ENCODE measurements at places on chromosomes 5 and 9.

DNA sequence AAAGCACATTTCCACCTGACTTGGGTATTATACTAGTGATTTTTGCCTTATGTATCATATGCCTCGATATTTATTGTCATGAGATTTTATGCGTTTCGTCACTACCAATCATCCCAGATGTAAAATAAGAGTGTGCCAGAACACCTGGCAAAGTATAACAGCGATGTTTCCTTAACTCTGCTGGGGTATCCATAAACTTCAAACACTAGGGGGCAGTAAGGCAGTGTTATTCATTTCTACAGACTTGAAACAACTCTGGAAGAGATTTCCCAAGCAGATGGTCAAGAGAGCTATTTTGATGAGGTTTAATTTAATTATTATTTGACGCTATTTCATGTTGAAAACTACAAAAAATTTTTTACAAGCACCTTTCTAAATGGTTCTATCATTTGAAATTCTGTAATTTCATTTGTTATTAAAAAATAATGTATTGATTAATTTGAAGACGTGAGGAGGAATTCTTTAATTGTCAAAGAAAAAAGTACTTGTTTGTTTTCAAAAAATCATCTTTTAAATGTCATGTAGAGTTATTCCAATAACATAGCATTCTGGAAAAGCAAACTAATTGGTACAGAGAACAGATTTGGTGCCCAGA is 388.5 kb upstream of the CTNND2 start:
- DNase-seq: no peak

GRCh38 chr5:75522025-75522424 is 10.3 kb downstream of the POLK start:
- no peak for DNase-seq

GRCh38 chr5:136174021-136174659 is 18.8 kb downstream of the SMIM32 start:
- DNase-seq: no peak

GRCh38 chr9:136587145-136587943 is 41.5 kb upstream of the NOTCH1 start:
- no peak for DNase-seq

DNA sequence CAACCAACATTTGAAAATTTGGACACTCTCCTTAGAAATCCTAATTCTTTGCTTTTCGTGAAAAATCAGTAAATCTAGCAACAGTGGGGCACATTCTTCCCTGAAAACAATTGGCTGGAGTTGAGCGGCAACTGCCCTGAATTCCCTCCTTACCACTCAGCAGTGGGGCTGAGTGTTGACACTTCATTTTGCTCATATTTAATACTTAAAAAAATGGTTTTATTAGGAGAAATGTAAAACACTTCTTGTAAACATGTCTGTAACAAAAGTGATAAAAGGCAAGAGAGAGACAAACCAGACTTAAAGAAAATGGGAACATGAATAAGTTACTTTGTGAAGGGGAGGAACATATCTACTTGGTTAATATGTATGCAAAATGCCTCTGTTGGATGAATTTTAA is 193.5 kb downstream of the CNTLN start:
- no peak for DNase-seq
